NCI-H1092 treated with DMSO at 0.1 percent for 48 hours (cell line): ENCODE measurements at places on chromosomes 6 and 20.

DNA sequence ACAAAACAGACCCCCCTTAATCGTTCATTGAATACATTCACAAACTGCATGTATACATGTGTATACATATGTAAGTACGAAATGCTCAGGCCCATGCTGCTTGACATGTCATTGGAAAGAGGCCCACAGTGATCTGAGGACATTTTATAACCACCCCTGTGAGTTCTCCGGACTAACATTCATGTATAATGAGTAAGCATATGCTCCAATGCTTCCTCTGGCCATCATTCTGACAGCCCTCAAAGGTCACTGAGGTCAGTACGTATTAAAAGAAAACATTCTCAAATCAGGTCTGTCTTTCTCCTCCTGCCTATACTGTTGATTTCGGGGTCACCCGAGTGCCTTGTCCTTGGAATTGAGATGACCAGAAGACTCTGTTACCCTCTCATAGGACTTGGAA, 54.9 kb downstream of the TENT5A start:
- no peak for DNase-seq

GRCh38 chr6:45185403-45186251, 142.5 kb upstream of the RUNX2 start:
- no peak for DNase-seq

DNA sequence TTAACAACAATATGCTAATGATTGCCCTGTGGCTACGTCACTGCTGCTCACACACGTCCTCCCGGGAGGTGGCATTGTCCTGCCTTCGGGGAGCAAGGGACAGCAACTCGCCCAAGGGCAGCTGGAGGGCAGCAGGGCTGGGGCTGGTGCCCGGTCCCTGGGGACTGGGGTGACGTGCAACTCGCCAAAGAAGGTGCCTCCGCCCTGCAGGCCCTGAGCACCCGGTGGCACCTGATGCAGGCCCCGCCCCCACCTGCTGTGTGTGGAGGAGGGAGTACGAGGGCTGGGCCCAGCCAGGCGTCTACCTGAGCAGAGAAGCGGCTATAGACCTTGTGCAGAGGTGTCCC, 64.8 kb upstream of the SLCO4A1 start:
- no peak for DNase-seq

GRCh38 chr20:61440548-61441055, 188.5 kb downstream of the CDH4 start:
- DNase-seq: no peak

- no peak for DNase-seq
Observed at GRCh38 chr6:158839796-158840195, 20.6 kb upstream of the EZR start.

- no peak for DNase-seq
Observed at GRCh38 chr6:24566020-24566767, 71.4 kb downstream of the ALDH5A1 start.

DNA sequence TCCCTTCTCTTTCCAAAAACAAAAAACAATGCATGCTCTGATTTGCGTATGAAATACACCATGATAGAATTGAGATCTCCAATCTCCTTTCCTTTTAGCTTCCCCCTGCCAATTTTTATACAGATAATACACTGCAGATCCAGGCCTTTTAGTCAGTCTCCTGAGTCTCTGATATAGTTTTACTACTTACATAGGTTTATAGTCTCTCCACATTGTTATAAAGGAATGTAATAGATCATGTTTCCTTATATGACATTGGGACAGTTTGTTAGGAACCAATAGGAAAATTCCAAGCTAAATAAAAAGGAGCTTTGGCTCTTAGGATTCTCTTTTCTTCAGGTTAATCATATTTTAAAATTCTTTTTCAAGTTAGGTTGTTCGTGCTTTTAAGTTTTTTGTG, 36.5 kb downstream of the TBPL1 start:
- no peak for DNase-seq
